Stimulated activated CD4-positive, alpha-beta T cell treated with anti-CD3 and anti-CD28 coated beads, TNF-alpha, amount 100 ng/mL, for 48 hours (primary cell): ENCODE measurements at places on chromosomes 2 and 18.

DNA sequence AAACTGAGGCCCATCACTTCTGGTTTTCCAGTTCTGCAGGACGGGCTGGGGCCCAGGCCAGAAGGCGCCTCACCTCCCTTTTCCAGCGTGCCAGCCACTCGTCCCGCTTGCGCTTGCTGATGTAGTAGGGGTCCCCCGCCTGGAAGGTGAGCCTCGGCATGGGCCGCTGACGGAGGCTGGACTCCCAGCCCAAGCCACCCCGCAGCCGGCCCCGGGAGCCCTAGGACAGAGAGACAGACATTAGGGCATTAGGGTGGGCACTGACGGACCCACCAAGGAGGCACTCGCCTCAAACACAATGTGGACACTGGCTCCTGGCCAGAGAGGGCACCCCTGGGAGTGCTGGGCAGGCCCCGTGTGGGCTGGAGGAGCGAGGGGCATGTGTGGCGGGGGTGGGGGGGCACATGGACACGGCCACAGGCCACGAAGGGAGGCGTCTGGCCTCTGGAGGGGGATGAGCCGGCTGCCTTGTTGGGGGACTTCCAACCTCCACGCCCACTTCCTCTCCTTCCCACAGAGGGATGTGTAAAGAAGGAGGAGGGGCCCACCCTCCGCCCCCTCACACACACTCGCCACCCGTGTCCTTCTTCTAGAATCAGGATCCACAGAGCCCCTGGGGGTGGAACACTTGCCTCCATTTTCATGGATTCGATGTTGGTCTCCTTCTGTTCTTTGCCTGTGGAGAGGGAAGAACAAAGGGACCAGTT is 66.7 kb downstream of the DNMT3A start:
- no peak for DNase-seq

DNA sequence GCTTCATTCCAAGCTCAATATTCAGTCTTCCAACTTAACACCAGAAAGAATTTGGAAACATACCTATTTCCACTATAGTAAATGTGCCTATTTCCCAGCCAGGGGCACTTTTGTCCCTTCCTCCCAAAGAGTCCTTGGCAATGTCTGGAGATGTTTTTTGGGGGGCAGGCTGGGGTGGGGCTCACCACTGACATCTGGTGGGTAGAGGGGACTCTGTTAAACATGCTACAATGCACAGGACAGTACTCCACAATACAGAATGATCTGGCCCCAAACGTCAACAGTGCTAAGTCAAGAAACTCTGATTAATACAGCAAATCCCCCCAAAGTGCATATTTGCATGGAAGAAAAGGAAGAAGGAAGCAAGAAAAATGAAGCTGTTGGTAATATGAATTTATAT is 61.7 kb downstream of the SMIM21 start:
- no peak for DNase-seq

- DNase-seq: no peak
Observed at GRCh38 chr2:234426616-234427015, 70.3 kb downstream of the ARL4C start.

- no peak for DNase-seq
Observed at GRCh38 chr2:179298666-179299065, 34.0 kb upstream of the SESTD1 start.

DNA sequence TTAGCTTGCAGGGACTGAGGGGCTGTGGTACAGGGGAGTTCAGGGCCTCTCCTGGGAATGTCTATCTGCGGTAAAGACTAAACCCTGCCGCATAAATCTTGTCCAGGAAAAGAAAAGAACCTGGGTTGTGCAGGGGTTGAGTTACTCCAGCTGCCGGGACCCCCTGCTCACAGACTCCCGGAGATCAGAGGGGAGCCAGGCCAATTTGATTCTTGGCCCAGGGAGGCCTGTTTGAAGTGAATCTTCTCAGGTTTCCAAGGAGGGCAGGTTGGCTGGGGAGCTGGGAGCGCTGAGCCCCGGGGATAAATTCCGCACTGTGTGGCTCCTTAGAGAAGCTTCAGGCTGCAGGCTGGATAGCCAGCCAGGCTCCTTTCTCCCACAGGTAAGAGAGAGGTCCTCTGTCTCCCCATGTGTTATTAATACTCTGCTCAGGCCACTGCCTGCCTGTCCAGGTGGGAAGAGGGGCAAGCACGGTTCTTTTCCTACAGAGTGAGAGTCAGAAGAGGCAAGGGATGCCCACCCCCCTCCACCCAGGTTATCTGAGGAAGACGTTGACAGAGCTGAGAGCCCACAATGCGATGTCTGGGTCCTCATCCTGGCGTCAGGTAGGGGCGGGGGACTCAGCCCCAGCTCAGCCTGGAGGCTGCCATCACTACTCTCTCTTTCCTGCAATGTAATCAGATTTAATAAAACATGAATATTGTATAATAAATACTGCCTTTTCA is 82.7 kb downstream of the LONRF2 start:
- DNase-seq: no peak

DNA sequence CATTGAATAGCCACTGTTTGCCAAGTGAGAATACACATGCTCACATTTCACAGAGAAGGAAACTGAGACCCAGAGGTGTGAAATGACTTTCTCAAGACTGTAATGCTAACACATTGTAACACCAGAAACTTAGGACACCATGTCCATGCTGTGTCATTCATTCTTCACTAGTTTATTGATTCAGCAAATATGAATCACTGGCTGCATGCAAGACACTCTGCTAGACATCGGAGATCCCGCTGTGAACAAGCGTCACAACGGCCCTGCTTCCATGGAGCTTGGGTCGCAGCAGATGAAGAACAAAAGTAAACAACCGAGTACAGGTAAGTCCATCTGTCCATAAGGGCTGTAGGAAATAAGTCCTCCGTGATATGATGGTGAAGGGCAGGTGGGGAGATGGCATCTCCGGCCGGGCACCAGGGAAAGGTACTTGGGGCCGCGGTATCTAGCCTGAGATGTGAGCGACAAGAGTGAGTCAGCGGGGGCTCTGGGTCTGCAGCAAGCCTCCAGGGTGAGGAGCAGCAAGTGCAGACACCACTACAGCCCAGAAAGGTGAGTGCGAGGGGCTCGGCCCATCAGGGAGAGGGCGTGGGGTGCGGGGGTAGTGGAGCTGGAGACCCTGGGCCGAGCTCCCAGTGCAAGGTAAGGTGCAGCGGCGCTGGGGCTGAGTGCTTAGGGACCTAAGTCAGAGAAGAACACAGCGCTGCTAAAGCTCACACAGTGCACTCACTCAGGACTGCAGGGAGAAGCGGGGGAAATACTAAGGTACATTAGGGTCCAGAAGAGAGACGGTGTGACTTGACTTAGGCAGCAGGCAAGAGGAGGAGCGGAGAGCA is 391.2 kb downstream of the FBXO15 start:
- no peak for DNase-seq

- no peak for DNase-seq
Observed at GRCh38 chr18:24630346-24630880, 170.0 kb downstream of the HRH4 start.

GRCh38 chr2:195021711-195022507 is 635.1 kb upstream of the SLC39A10 start:
- no peak for DNase-seq

DNA sequence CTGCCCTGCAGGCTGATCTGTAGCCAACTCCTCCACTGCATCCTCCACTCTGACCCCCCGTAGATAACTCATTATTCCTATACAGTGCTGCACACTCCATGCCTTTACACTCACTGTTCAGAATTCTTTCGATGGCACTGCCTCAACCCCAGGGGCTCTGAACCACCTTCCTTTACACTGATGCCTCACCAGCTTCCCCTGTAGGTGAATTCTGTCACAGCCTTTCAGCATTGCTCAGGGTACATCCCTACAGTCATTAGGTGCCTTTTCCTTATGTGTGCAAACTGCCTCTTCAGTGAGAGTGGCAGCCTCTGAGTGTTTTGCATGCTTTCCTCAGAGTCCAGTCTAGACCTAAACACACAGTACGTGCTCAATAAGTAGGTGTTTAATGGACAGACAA is 319.4 kb downstream of the LRRTM1 start:
- no peak for DNase-seq

DNA sequence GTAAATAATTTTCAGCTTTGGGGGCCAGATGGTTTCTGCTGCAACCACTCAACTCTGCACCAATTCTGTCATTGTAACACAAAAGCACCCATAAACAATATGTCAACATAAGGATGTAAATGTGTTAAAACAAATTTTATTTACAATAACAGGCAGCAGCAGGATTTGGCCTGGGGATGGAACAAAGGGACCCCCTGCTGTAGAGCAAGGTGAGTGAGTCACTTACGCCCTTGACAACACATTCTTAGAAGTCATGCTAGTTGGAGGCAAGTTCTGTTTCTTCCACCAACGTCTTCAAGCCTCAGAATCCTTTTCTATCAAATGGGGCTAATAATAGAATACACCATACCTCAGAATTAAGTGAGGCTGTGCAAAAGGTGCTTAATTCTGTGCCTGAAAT is 610.2 kb upstream of the SYT4 start:
- no peak for DNase-seq

GRCh38 chr2:216299588-216299987 is 72.7 kb downstream of the MARCHF4 start:
- no peak for DNase-seq

DNA sequence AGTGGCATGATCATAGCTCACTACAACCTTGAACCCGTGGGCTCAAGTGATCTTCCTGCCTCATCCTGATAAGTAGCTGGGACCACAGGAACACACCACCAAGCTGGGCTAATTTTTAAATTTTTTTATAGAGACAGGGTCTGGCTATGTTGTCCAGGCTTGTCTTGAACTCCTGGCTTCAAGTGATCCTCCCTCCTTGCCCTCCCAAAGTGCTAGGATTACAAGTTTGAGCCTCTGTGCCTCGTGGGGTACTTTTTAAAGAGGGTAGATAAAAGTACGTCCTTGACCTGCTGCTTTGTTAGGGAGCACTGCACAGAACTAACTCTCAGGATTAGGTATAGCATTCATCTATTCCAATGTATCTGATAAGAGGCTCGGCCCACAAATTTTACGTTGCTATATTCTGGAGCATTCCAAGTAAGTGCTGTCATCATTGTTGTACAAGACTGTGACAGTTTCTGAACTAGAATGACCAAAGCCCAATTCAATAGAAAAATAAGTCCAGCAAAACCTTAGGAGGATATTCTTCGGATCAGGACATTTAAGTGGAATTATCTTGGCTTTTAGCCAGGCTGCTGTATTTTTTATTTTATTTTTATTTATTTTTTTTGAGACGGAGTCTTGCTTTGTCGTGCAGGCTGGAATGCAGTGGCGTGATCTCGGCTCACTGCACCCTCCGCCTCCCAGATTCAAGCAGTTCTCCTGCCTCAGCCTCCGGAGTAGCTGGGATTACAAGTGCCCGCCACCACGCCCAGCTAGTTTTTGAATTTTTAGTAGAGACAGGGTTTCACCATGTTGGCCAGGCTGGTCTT is 4.1 kb downstream of the MTCL1 start:
- DNase-seq: no peak

GRCh38 chr2:84704505-84705244 is 176.2 kb downstream of the TRABD2A start:
- no peak for DNase-seq

GRCh38 chr2:197850882-197851450 is 46.6 kb downstream of the PLCL1 start:
- no peak for DNase-seq

- no peak for DNase-seq
Observed at GRCh38 chr18:43312891-43313290, 35.6 kb upstream of the SYT4 start.

GRCh38 chr2:129396980-129397599 is 582.4 kb upstream of the RAB6C start:
- DNase-seq: no peak

DNA sequence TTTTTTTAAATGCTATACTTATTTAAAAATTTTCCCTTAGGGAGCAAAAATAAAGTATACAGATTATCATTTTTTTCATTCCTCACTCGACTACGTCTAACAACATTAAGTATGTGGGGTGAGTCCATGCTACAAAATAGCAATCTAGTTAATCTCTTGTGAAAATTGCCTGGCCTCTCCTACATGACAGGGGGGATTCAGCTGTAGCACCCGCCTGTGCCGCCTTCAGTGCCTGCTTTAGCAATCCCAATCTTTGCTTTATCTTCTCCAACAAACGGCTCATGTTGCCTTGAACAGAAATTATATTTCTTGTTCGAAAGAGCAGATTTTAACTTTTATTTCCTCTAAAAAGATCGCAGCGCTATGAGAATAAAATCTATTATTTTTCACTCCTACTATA is 2.4 kb upstream of the SOX11 start:
- no peak for DNase-seq

GRCh38 chr2:4831751-4832150 is 860.4 kb upstream of the SOX11 start:
- no peak for DNase-seq

DNA sequence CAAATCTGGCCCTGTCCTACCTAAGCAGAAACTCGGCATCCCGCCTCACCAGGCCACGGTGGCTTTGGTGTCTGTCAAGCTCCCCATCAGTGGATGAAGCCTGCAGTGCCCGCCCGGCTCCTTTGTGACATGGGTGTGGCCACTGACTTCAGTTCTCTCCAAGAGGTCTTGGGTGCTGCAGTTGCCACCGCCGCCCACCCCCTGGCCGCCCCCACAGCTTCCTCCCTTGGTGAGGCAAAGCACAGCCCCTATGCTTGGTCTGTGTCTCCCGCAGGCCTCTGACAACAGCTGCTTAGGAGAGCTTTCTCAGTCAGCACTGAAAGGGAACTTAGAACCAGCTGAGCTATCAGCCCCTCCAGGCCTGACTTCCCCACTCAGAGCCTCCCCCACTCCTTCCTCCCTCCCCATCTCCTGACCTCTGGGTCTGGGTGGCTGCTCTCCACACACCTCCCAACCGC is 22.9 kb upstream of the GPR55 start:
- no peak for DNase-seq

GRCh38 chr2:66929632-66930338 is 467.3 kb upstream of the ETAA1 start:
- no peak for DNase-seq

DNA sequence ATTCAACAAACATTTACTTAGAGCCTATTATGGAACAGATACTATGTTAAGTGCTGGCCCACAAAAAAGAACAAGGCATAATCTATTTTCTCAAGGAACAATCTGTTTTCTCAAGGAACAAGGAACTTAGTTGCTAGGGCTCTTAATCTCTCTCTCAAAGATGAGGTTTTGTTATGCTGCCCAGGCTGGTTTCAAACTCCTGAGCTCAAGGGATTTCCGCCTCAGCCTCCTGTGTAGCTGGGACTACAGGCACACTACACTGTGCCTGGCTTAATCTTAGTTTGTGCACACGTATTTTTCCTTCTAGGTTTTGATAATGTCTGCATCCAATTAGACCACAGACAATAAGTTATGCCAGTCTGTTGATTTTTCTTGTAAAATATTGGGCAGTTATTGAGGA is 89.5 kb downstream of the PTH2R start:
- DNase-seq: no peak
